Renal cortical epithelial cell (primary cell): ENCODE measurements at places on chromosomes 3 and 15. TPM values are rescaled to one million over a fixed set of nuclear protein-coding genes. Genes with fewer than 3 reads are reported as not detected.

DNA sequence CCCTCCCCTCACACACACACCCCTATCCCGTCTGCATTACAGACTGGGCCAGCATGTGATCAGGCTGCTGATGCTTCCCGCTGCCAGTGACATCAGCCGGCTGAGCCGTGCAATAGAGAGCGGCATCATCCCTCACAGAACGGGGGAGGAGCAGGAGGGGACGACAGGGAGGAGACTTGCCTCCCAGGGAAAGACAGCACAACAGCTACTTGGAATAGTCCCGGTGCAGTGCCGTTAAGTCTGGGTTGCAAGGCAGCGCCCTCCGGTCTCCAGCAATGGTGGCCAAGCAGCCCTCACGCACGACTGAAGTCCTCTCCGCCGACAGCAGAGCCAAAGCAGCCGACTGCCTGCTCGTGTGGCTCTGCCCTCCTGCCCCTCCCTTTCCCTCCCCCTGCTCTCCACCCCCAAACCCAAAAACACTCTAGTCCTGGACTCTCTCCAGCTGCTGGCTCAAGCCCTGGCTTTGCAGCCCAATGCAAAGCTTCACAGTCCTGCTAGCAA is 31.5 kb upstream of the RPS17 start:
- DNase-seq: peak; percentile 14

GRCh38 chr3:123331006-123331405 is 117.9 kb downstream of the ADCY5 start:
- no peak for DNase-seq

DNA sequence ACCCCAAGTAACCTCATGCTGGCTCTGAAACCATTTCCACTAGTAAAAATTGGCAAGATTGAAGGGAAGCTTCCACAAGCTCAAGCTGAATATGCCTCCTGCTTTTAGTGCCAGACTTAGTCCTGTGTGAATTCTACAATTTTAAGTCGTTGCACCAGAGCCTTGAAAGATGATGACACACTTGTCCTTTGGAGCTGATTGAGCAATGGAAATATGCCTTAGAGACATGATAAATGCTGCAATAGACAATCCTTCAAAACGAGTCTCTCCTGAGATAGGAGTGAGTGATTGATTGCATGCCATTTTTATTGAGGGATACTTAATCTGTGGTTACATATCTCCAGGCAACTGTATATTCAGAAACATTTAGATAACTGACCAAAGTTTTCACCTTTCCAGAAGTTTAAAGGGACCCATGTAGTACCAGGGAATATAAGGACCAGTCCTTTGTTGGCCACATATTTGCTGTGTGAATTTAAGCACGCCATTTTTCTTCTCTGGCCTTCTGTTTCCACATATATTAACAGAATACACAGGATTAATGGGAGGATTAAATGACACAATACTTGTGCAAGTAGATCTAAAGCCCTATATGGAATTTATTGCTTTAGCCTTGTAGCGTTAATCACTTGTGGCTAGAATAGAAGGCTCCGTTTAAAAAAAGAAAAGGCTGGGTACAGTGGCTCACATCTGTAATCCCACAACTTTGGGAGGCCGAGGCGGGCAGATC is 65.1 kb downstream of the PPARG start:
- peak; percentile 61 for DNase-seq

- no peak for DNase-seq
Observed at GRCh38 chr3:185363662-185364203, 797 bp downstream of the MAP3K13 start.

DNA sequence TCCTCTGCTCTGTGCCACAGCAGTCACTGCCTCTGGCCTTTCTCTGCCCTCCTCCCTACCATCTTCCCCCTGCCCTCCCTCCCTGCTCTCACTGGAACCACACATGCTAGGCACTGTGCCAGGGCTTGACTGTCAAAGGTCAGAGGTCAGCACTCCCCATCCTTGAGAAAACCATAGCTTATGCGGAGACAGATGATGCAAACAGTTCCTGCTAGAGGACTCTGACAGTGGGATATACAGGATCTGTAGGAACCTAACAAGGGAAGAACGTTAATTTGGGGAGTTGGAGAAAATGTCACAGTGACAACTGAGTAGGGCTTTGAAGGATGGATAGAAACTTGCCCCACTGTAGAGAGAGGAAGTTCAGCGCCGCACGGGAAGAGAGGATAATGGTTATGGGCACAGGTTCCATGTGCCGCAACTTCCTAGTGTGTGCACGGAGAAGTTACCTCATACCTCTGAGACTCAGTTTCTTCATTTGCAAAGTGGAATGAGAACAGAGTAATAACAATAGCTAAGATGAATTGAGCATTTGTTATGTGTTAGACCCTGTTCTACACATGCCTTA is 29.3 kb upstream of the XYLB start:
- peak; percentile 10 for DNase-seq

- no peak for DNase-seq
Observed at GRCh38 chr3:185403002-185403401, 40.1 kb downstream of the MAP3K13 start.

DNA sequence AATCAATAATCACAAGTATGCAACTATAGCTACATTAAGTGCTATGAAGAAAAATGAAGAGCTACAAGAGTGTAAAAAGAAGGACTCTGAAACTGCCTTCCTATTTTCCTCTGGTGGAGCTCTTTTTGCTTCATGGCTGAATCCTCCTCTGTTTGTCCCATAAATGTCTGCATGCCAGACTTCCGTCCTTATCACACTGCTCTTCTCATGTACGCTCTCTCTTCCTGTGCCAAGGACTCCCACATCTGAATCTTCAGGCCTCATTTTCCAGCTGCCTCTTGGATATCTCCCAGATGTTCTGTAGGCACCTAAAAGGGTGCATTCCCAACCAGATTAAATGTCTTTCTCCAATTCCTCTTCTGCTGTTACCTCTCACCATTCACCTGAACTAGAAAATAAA is 123.7 kb downstream of the MECOM start:
- DNase-seq: no peak

DNA sequence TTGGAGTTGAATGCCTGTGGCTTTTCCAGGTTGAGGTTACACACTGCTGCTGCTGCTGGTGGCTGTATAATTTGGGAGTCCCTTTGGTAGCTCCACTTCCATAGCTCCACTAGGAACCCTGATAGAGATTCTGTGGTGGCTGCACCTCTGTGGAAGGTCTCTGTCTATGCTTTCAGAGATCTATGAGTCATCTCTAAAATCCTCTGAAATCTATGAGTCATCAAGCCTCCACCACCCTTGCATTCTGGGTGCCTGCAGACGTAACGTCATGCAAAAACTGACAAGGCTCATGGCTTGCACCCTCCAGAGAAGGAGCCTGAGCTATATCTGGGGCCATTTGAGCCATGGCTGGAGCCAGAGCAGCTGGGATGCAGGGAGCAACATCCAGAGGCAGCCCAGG is 1037.0 kb upstream of the CFAP20DC start:
- DNase-seq: peak; percentile 57

DNA sequence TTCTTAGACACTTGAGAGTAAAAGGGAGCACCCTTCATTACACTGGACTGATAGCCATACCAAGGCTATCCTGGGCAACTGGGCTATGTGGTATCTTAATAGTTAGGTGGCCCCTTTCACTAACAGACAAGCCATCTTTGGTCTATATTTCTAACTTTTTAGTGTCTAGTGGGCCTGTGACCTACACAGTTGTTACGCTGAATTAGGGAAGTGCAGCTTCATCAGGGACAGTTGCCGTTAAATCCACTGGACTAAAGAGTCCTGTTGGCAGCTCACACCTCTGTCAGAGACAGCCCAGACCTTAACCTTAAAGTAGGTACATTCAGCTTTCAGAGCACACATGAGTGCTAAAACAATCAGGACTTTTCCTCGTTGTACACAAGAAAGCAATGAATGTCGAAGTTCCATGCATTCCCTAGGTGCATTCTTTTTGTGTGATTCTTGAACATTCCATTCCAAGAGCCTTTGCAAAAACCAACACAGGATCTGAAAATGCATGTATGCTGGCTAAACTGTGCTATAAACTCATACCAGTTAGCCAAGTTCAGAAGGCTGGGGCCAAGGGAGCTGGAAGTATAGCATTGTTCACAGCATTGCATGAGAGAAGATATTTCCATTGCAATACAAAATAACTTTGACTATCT is 230.2 kb upstream of the EIF1B start:
- peak; percentile 85 for DNase-seq

- no peak for DNase-seq
Observed at GRCh38 chr3:110391640-110392395, 679.8 kb upstream of the NECTIN3 start.

DNA sequence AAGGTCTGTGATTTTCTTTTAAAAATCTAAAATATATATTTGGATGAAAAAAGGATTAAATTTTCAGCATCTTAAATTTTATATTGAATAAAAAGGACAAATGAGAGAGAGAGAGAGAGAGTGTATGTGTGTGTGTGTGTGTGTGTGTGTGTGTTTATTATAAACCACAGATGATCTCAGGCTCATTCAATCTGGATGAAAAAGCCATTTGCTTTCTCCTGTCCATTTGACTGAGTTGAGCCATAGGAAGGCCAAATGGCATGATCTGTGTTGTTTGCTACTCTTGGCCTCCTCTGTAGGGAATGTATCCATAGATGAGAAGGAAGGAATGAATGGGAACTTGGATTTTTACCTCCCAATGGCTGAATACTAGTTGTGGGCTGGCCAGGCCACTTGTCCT is 92.5 kb upstream of the MEX3B start:
- no peak for DNase-seq

DNA sequence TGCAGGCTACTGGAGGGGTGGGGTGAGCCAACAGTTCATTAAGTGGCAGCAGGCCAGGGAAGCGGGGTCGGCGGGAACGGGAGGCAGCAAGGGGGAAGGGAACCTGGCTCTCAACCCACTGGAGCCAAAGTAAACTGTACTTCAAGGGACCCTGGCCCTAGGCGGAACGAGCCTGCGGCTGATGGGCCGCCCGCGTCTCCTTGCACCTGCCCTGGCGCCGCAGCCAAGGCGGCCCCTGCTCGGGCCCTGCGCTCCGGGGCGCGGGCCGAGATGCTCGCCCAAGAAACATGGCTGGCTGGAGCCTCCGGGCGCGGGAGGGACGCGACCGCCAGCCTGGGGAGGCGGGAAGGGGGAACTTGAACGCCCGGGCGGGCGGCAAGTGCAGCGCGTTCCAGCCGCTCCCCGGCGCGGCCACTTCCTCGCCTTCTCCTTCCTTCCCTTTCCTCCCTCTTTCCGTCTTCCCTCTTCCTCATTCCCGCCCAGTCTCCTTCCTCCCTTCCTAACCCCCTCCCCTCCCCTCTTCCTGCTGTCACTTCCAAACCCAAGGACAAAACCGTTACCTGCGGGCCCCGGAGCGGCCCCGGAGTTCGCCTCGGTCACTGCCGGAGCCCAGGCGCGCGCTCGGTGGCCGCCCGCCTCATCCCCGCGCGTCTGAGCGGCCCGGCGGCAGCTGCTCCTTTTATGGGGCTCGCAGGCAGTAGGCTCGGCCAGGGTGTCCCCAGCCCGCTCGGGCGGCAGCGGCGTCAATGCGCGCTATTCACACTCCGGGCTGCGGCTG is 489.7 kb downstream of the MAGI1 start:
- no peak for DNase-seq

GRCh38 chr15:59104602-59104911 is 389 bp upstream of the CCNB2 start:
- DNase-seq: no peak

- no peak for DNase-seq
Observed at GRCh38 chr15:87916208-87916607, 340.3 kb downstream of the NTRK3 start.

- peak; percentile 29 for DNase-seq
Observed at GRCh38 chr3:11060500-11061251, 68.1 kb downstream of the SLC6A1 start.

- peak; percentile 99 for DNase-seq
Observed at GRCh38 chr15:44489464-44489863, 47.5 kb upstream of the EIF3J start.

- DNase-seq: no peak
Observed at GRCh38 chr3:101217472-101218245, 102.7 kb downstream of the IMPG2 start.

GRCh38 chr15:62297933-62298332 is 132.8 kb upstream of the C2CD4B start:
- no peak for DNase-seq

DNA sequence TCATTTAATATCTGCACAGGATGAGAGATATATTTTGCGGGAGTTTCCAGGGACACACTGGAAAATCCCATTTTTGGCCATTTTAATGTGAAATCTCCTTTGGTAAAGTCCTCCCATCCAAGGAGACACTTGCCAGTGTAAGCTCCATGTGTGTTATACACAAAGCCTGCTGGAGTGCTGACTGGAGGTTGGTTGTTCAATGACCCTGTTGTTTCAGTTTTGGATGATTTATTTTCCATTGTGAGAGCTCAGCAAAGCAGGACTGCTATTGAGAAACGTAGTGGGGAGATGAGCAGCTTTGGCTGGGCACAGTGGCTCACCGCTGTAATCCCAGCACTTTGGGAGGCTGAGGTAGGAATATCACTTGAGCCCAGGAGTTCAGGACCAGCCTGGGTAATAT is 127.7 kb downstream of the NUP210 start:
- peak; percentile 85 for DNase-seq

DNA sequence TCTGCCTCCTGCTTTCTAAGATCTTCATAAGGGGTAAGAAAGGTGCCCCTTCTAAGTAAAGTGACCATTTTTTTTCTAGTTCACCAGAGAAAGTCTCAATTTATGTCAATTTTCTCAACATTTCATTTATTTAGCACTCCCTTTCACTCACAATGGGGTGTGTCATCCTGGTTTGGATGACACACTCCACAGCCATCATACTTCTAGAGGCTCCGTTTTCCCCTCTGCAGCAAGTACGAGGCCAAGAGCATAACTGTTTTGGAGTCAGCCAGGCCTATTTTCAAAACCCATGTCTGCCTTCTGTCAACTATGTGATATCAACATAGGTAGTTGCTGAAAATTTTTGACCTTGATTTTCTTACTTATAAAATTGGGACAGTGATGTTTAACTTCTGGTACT is 703.2 kb downstream of the NLGN1 start:
- DNase-seq: no peak

DNA sequence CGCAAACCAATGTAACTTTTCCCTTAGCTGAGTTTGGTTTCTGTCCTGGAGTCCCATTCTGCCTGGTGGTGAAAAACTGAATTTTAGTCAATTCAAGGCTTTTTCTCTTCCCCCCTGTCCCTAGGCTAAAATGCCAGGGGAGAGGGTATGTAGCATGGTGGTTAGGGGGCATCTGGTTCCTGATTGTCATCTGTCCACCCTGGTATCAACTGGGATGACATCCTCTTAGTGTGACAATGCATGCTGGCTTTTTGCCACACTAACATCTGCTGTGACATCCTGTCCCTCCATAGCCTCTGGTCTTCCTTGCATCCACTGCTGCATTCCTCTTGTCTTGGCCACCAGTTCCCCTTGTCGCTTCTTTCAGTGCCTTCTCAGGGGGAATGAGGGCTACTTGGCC is 73.7 kb downstream of the ABHD5 start:
- DNase-seq: no peak

- peak; percentile 70 for DNase-seq
Observed at GRCh38 chr3:38227989-38228388, 37.6 kb upstream of the SLC22A13 start.

SLC7A14 gene
- 0.35 and 0.55 TPM in 2 replicates for total RNA-seq

NOX5 gene
- total RNA-seq: 0.55 TPM in 1 of 2 replicates, not detected in the other

LRRC15 gene
- not detected in 2 replicates for total RNA-seq

TEX55 gene
- total RNA-seq: not detected in 2 replicates

AHSG gene
- total RNA-seq: not detected in 2 replicates

NRG4 gene
- 0.15 TPM in 1 of 2 replicates, not detected in the other for total RNA-seq

VEPH1 gene
- 15.5 and 19.3 TPM in 2 replicates for total RNA-seq

SH2D7 gene
- total RNA-seq: not detected in 2 replicates

RGMA gene
- total RNA-seq: 0.25 TPM in 1 of 2 replicates, not detected in the other

RAB43 gene
- 38.3 and 41.7 TPM in 2 replicates for total RNA-seq

RAD51 gene
- 0.85 and 5.6 TPM in 2 replicates for total RNA-seq

C15orf39 gene
- 1.4 and 8.3 TPM in 2 replicates for total RNA-seq
